Fibroblast of skin of left quadriceps (primary cell): ENCODE measurements at places on chromosomes 4 and X.

- no peak for DNase-seq
Observed at GRCh38 chr4:143026459-143027170, 158.1 kb upstream of the USP38 start.

DNA sequence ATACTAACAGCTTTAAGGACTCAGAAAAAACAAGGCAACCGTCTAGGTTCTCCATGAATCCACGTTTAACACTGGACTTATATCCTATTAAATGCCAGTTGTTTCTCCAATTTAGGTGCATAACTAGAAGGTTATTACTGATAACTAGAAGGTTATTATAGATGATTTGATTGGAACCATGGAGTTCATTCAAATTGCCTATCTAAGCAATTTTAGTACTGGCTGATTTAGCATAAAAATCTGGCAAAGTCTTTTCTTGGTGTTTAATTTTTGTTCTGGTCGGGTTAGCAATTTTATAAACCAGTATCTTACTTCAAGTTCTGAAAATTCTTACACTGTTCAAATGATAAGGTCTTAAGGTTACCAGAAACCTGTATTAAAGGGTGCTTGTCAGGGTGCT lies 672.8 kb upstream of the GNPDA2 start:
- DNase-seq = no peak

DNA sequence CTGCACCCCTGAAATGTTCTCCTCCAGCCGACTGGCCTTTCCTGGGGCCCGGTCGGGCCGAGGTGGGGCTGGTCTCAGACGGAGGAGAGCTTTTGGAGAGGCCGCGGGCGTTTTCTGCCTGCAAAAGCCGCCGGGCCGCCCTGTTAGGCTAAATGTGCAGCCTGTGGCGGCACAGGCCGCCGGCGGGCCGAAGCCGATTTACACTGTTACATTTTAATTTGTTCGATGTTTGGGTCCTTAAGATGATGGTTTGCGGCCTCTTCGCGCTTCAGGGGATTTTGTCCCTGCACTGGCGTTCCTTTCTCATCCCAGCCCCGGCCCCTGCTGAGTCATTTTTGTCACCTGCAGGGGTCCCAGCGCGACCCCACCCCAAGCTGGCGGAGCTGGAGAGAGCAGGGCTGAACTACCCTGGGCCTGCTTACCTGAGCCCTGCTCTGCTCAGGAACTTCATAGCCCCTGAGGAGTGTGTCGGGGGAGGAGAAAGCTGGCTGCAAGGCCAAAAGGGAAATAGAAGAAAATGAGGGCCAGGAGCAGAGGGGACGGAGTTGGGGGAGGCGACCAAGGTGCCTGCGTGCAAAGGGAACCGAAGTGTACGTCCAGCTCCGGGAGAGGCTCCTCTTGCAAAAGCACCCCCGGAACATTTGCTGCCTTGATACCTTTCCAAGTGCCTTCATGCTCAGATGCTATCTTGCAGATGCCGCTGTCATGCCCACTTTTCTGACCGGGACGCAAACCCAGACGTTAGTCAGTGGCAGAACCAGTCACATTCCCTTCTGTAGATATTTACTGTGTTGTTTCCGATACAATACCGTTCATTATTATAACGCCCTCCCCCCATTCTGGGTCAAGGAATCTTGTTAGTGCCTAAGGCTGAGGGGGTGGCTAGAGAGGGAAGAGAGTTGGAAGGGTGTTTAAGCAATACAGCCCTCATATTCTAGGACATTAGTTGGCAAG lies 977 bp upstream of the RBBP7 start:
- no peak for DNase-seq

DNA sequence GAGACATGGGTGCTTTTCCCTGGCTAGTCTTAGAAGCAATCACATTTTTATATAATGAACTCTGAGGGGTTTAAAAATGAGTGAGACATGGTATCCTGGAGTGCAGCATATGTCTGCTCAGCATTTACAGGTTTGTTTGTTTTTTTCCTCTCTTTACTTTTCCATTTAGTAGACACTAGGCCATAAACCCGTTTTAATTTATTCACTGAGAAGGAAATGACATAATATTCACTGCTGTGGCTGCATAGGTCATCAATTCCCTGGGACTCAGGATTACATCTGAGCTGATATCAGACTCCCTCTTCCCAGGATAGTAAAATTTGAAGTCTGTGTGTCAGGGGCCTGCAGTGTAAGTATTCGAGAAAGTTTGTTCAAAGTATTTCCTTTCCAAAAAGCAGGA lies 178.9 kb upstream of the SPRY1 start:
- DNase-seq = no peak

DNA sequence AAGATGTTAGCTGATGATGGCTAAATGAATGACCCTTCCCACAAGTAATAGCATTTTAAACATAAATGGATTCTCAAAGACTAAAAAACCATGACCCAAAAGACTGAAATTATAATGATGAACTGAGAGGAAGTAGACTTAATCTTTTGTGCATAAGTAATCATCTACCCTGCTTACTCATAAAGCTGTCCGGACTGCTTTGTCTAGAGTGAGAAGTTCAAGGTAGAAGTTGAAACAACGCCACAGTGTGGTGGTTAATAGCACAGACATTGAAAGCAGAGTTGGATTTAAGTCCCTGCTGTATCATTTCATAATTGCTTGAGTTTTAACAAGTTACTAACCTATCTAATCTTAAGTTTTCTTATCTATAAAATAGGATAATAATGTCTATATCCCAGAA lies 346.6 kb downstream of the CENPC start:
- no peak for DNase-seq

DNA sequence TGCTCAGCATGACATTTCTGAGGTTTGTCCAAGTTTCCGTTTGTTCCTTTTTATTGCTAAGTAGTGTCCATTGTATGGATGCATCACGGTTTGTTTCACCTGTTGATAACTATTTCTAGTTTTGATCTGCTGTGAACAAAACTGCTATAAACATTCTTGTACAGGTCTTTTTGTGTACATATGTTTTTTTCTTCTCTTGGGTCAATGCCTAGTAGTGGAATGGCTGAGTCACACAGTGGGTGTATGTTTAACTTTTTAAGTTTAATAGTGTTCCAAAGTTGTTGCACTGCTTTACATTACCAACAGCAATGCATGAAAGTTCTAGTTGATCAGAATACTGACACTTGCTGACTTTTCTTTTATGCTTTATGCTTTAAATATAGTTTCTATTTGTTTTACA lies 76.7 kb downstream of the MAOB start:
- DNase-seq = no peak

GRCh38 chr4:8272472-8273428 lies 3.2 kb downstream of the HTRA3 start:
- DNase-seq = no peak

DNA sequence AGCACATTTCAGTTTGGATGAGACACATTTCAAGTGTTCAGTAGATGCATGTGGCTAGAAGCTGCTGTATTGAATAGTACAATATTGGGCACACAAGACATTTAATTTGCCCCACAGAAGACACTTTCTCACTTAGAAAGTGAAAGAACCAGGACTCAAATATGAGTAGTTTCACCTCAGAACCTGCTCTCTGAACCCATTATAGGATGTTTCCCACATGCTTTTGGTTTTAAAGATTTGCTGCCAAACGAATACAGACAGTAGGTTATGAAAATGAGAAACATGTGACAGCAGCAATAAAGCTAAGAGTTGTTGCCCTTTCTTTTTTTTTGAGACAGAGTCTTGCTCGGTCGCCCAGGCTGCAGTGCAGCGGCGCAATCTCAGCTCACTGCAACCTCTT lies 32.3 kb downstream of the C4orf54 start:
- DNase-seq = no peak

DNA sequence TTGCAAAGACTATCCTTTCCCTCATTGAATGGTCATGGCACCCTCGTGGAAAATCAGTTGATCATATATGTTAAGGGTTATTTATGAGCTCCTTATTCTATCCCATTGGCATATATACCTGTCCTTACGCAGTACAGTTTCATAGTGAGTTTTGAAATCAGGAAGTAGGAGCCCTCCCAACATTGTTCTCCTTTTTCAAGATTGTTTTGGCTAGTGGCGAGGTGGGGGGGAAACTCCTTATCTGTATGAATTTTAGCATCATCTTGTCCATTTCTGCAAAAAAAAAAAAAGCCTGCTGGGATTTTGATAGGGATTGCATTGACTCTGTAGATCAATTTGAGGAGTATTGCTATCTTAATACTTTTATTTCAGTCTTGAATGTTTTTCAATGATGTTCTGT lies 2.5 kb upstream of the USP9X start:
- no peak for DNase-seq

GRCh38 chr4:24928708-24929107 lies 15.9 kb upstream of the CCDC149 start:
- DNase-seq = no peak

GRCh38 chrX:34563804-34564203 lies 93.3 kb downstream of the TMEM47 start:
- no peak for DNase-seq

DNA sequence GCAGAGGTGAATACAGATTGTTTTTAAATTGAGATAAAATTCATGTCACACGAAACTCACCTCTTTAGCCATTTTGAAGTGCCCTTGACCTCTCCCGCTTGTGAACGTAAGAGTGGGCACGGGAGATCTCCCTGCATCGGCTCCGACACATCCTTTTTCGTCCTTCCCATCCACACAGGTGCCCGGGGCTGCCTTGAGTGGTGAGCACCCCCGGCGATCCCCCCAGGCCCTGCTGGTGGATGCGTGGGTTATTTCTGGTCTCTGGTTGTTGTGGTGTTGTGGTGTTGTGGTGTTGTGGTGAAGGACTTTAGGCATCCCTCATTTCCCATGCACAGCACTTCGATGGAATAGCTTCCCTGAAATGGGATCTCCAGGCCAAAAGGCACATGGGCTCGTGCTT lies 46.1 kb downstream of the PSAPL1 start:
- DNase-seq = no peak

DNA sequence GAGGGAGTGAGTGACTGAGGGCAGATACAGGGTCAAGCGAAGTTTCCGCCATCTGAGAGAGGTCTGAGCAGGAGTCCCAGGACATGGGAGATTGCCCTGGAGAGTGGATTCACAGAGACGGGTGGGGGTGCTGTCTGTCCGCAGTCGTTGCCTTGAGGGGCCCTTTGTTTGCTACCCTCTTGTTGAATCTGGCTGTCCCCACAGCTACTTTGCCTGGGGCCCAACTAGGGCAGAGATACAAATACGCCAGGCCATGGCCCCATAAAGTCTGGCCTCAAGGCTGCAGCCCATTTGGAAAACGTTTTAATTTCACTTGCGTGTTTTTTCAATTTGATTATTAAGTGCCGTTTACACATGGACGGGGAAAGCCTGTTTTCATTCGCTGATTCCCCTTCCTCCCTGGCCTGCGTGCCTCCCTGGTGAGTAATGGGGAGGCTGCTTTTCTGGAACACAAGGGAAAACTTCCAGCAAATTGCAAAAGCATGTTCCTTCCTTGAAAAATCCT lies 134.4 kb downstream of the SMIM20 start:
- DNase-seq = peak; percentile 90

GRCh38 chrX:16687514-16687913 lies 25.0 kb downstream of the CTPS2 start:
- no peak for DNase-seq

DNA sequence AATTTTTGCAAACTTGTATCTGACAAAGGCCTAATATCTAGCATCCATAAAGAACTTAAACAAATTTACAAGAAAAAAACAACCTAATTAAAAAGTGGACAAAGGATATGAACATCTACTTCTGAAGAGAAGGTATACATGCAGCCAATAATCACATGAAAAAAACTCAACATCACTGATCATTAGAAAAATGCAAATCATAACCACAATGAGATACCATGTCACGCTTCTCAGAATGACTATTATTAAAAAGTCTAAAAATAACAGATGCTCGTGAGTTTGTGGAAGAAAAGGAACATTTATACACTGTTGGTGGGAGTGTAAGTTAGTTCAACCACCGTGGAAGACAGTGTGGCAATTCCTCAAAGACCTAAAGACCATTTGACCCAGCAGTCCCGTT lies 24.0 kb downstream of the CEP44 start:
- no peak for DNase-seq

DNA sequence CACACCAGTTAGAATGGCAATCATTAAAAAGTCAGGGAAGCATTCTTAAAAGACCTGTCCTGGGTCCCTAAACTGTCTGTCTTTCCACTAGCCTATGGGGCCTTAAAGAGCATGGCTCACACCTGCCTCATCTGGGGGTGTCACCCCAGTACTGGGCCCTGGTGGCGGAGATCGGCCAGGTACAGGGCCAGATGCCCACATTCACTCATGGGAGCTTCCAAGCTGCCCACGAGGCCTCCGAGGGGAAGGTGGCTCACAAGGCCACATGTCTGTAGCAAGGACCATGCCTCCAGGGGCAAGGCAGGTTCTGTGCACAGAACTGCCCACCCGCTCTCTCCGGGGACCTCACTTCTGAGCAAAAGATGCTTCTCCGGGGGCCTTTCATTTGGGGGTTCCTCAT lies 55.5 kb upstream of the AFAP1 start:
- no peak for DNase-seq

DNA sequence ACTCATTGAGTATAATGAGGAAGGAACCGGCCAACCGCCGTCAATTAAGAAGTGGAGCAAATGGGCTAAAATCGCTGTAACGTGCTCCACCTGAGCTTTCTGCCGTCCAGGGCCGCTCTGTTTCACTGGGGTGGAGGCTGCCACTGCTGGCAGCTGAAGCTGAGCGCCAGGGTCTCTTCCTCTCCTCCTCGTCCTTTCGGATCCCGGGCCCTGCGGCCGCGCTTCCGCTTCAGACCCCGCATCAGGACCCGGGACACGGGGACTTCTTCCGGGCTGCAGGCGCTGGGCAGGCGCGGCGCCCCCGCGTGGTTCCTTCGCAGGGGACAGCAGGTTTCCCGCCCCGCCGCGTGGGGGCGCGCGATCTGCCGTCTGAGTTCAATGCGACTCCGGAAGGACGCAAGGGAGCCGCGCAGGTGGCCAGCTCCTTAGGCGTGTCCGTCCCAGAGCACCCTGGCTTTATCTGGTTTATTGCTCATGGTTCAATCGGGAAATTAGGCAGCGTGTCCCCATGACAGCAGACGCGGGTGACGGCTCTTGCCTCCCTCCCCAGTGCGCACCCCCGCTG lies 519.8 kb downstream of the TRIML1 start:
- DNase-seq = no peak

GRCh38 chr4:74311696-74312313 lies 3.5 kb downstream of the EPGN start:
- DNase-seq = peak; percentile 30

GRCh38 chrX:55709735-55710134 lies 7.8 kb upstream of the RRAGB start:
- DNase-seq = no peak

GRCh38 chr4:100816436-100817045 lies 298.7 kb upstream of the EMCN start:
- DNase-seq = no peak

DNA sequence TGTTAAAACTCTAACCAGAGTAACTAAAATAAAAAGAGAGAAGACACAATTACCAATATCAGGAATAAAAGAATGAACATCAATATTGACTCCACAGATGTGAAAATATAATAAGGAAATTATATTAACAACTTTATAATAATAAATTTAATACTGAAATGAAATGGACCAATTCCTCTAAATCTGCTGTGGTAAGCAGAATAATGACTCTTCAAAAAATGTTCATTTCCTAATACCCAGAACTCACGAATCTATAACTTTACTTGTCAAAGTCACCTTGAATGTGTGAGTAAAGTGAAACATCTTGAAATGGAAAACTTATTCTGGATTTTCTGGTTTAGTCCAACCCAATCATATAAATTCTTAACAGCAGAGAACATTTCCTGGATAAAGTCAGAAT lies 1391.1 kb downstream of the FAM133A start:
- no peak for DNase-seq
